Stimulated activated CD8-positive, alpha-beta memory T cell treated with anti-CD3 and anti-CD28 coated beads, Interleukin-4, amount 100 ng/mL, for 1 hour (primary cell): ENCODE measurements at places on chromosomes 16 and 17.

DNA sequence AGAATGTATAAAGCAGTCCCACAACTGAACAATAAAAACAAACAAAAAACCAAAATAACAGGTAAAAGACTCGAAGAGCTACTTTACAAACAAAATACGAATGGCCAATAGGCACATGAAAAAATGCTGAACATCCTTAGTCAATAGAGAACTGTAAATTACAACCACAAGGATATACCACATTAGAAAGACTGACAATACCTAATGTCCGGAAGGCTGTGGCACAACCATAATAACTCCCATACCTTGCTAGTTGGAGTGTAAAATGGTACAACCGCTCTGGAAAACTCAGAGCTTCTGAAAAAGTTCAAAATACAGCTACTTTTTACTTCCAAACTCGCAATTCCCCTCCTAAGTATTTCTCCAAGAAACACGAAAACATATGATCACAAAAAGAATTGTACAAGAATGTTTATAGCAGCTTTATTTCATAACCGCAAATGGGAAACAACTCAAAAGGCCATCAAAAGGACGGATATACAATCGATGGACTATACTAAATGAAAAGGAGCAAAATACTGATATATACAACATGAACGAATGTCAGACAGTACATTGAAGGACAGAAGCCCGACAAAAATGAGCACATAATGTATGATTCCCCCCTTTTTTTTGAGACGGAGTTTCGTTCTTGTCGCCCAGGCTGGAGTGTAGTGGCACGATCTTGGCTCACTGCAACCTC is 2.3 kb downstream of the TP53 start:
- DNase-seq, result no peak

DNA sequence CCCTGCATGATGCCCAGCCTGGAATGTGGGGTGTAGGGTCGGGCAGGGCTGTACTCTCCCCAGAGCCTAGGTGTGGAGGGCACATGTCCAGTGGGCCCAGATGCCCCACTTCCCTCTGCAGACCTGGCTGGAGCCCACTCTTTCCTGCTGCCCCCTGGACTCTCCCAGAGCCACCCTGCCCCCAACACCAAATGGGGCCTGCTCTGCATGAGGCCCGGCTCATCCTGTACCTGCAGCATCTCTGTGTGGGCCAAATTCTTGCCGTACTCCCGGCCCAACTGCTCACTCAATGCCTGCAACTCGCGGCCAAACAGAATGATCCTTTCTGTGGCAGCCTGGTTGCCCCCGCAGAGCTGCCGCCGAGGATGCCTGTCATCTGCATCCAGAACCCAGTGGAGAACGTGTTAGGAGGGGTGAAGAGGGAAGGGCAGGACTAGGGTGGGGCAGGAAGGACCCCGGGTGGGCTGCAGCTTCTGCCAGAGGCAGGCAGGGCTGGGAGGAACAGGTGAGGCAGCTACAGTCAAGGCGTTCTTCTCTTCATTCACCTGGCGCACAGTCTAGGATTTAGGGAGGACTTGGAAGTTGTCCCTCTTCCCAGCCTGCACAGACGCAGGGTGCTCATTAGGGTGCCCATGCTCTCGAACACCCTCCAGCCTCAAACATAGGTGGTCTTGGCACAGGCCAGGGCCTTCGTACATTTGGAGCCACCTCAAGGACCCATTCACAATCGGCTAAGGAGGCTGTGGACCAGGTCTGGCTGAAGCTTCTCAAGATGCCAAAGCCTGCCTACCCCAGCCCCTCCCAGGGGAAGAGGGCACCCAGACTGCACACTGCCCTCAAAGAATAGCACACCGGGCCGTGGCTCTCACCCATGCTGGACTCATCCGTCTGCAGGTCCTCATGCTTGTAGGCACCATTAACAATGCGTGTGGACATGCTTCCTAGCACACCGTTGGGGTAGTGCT is 8.7 kb upstream of the GFOD2 start:
- no peak for DNase-seq

GRCh38 chr16:85574672-85575475 is 38.2 kb upstream of the GSE1 start:
- no peak for DNase-seq

DNA sequence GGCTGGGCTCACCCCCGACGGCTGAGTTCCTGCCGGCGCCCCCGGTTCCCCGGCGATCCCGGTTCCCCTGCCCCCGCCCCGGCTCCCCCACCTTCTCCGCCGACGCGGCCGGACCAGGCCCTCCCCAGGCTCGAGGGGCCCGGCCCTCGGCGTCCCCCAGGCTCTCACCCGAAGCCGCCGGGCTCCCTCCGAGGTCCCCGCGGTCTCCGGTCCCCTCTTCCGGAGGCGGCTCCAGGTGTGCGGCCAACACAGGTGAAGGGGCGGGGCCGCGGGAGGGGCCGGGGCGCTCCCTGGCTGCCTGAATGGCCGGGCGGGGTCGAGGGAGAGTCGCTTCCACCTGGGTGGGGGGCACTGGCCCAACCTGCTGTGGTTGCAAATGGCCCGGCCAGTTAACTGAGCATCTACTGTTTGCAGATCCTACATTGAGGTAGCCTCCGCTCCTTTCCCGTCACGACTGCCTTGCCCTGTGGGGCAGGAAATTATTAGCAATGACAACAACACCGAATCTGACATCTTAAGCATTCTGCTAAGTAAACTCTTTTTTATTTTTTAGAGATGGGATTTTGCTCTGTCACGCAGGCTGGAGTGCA is at the start of gene BICDL2:
Gene BICDL2, minus strand, starts transcription at position 219 of the 590 bp plus-strand sequence. CDS start 1,448 bp downstream, outside the sequence.
- no peak for DNase-seq
